Pancreas (tissue), 10 donors: ENCODE measurements at places on chromosomes 3 and 15.

DNA sequence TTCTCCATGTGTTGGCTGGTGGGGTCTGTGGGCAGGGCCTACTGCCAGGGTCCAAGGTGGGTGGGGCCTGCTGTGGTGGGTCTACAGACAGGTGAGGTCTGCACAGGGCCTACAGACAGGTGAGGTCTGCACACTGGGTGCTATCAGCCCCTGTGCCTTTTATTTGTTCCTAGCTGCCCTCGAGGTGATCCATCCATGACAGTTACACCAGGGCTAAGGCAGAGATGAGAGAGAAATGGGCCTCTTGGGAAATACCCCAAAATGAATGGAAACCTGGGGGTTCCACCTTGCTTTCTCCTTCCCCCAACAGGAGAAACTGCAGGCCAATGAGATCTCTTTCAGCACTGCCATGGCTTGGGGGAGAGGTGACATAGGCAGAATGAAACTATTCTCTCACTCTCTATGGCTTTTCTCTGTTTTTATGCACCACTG is 36.4 kb downstream of the CFAP100 start:
- H3K27me3 ChIP-seq = no peaks in the 10 kb centered on the region
- no peak overlapping the region for H3K4me3 ChIP-seq
- no peak for DNase-seq
- no peak overlapping the region for H3K27ac ChIP-seq
- H3K36me3 ChIP-seq = no peaks in the 10 kb centered on the region

GRCh38 chr3:73601481-73601880 is 23.3 kb downstream of the PDZRN3 start:
- no peak for DNase-seq
- H3K4me3 ChIP-seq = no peak overlapping the region
- no peaks in the 10 kb centered on the region for H3K36me3 ChIP-seq
- no peaks in the 10 kb centered on the region for H3K4me1 ChIP-seq
- H3K27me3 ChIP-seq = no peaks in the 10 kb centered on the region

DNA sequence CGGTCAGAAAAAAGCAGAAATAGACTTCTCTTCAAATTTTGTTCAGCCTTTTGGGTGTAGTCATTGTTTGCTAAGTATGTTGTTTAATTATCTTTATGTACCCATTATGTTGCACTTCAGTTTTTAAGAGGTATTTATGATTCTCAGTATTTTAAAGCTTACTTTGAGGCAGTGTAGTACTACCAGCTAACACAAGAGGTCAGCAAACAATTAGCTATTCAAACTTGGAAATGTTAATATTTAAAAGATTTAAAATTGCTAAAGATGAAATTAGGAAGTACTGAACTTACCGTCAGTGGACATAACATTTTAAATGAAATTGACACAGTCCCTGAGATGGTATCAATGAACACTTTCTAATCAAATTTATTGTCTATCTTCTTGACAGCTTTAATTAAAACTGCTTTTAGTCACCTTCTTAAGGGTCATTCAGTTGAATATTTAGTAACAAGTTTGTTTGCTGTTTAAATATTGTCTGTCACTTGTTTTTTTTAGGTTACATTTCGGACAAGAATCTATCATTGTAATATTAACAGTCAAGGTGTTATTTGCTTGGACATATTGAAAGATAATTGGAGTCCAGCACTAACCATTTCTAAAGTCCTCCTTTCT is 28.1 kb downstream of the NKIRAS1 start:
- H3K27ac ChIP-seq = no peak overlapping the region
- no peak for DNase-seq
- no peaks in the 10 kb centered on the region for H3K27me3 ChIP-seq
- no peaks in the 10 kb centered on the region for H3K36me3 ChIP-seq
- no peaks in the 10 kb centered on the region for H3K4me1 ChIP-seq
- no peak overlapping the region for H3K4me3 ChIP-seq

- H3K4me3 ChIP-seq = no peak overlapping the region
- H3K4me1 ChIP-seq = no peaks in the 10 kb centered on the region
- no peak overlapping the region for H3K27ac ChIP-seq
Measured at GRCh38 chr3:108209579-108209978, 12.6 kb downstream of the IFT57 start.

GRCh38 chr3:11847607-11848006 is 922 bp upstream of the TAMM41 start:
- no peak for DNase-seq
- no peaks in the 10 kb centered on the region for H3K4me1 ChIP-seq
- no peak overlapping the region for H3K4me3 ChIP-seq

DNA sequence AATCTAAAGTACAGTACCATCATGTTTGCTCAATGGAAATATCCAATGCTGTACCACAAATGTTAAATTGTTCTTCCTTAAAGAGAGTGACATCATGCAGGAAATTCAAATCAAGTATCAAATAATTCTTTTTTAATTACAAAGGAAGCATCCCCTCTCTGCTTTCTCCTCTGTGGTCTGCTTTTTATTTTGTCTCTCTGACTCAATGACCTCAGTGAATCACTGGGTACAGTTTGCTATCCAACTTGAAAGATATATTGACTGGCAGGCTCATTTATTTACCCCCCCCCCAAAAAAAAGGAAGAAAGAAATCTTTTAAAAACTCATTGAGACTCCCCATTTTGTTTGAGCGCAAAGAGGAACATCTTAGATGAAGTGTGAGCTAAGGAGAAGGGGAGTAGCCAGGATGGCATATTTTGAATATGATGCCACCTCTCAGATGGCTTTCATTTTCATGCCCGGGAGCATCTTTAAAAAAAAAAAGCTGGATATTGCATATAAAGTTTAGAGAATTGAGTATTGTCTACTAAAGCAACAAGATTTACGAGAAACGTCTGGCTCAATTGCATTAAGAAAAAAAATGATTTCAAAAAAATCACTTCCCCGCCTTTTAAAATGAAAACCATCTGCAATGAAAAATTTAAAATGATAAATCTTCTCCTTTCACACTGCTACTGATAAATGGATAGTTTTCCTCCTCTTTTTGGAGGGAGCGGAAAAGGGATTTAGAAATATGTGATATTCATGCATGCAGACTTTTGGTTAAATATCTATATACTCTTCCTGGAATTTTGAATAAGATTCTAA is 307.1 kb upstream of the DPH6 start:
- H3K4me3 ChIP-seq = no peak overlapping the region
- no peak overlapping the region for H3K27ac ChIP-seq
- H3K4me1 ChIP-seq = no peaks in the 10 kb centered on the region
- no peak for DNase-seq

- H3K27ac ChIP-seq = no peak overlapping the region
- no peaks in the 10 kb centered on the region for H3K36me3 ChIP-seq
- no peaks in the 10 kb centered on the region for H3K4me1 ChIP-seq
- no peak overlapping the region for H3K4me3 ChIP-seq
- DNase-seq = no peak
- H3K27me3 ChIP-seq = no peaks in the 10 kb centered on the region
Measured at GRCh38 chr15:42150219-42150970, 6.0 kb downstream of the PLA2G4F start.

DNA sequence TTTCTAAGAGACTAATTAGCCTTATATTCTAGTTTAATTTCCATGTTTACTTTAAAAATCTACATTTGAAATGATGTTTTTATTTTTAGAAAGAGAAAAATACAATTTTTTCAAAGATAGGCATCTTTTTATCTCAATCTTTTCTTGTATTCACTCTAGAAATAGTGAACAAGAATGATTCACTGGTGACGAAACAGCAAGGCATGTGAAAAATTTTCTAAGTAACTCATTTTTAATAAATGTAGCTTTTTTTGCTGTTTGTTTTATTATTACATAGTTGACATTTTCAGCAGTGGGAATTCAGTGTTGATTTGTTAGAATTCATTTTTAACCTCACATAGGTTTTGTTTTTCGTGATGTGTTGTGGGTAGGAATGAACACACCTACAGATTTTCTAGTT is 1226.4 kb downstream of the NSUN3 start:
- H3K27ac ChIP-seq = no peak overlapping the region
- H3K27me3 ChIP-seq = no peaks in the 10 kb centered on the region
- H3K4me1 ChIP-seq = no peaks in the 10 kb centered on the region
- no peak overlapping the region for H3K4me3 ChIP-seq
- no peak for DNase-seq

DNA sequence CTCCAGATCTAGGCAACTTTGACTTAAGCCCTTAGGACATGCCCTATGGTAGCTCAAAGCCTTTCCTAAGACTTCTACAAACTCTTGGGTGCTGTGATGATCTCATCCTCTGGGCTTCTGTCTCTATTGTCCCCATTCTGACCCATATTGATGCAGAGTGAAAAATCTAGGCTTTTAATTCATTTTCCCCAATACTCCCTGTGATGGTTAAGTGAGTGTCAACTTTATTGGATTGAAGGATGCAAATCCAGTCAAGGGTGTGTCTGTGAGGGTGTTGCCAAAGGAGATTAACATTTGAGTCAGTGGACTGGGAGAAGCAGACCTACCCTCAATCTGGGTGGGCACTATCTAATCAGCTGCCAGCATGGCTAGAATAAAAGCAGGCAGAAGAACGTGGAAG is 97.3 kb upstream of the NUDT16 start:
- no peak for DNase-seq
- no peaks in the 10 kb centered on the region for H3K27me3 ChIP-seq
- H3K27ac ChIP-seq = no peak overlapping the region
- H3K4me1 ChIP-seq = peaks cover 4% of the 10 kb centered on the region
- no peak overlapping the region for H3K4me3 ChIP-seq

GRCh38 chr15:57694279-57694678 is 12.2 kb upstream of the POLR2M start:
- H3K4me1 ChIP-seq = peaks cover 30% of the 10 kb centered on the region
- H3K4me3 ChIP-seq = no peak overlapping the region
- H3K36me3 ChIP-seq = no peaks in the 10 kb centered on the region

GRCh38 chr3:63303238-63303637 is 25.1 kb downstream of the SYNPR start:
- DNase-seq = no peak
- H3K36me3 ChIP-seq = no peaks in the 10 kb centered on the region
- H3K4me1 ChIP-seq = no peaks in the 10 kb centered on the region
- no peaks in the 10 kb centered on the region for H3K27me3 ChIP-seq
- no peak overlapping the region for H3K27ac ChIP-seq

- no peaks in the 10 kb centered on the region for H3K4me1 ChIP-seq
- no peaks in the 10 kb centered on the region for H3K27me3 ChIP-seq
- H3K36me3 ChIP-seq = no peaks in the 10 kb centered on the region
- H3K27ac ChIP-seq = no peak overlapping the region
- no peak overlapping the region for H3K4me3 ChIP-seq
Measured at GRCh38 chr3:49158103-49158709, 7.9 kb downstream of the CCDC71 start.

DNA sequence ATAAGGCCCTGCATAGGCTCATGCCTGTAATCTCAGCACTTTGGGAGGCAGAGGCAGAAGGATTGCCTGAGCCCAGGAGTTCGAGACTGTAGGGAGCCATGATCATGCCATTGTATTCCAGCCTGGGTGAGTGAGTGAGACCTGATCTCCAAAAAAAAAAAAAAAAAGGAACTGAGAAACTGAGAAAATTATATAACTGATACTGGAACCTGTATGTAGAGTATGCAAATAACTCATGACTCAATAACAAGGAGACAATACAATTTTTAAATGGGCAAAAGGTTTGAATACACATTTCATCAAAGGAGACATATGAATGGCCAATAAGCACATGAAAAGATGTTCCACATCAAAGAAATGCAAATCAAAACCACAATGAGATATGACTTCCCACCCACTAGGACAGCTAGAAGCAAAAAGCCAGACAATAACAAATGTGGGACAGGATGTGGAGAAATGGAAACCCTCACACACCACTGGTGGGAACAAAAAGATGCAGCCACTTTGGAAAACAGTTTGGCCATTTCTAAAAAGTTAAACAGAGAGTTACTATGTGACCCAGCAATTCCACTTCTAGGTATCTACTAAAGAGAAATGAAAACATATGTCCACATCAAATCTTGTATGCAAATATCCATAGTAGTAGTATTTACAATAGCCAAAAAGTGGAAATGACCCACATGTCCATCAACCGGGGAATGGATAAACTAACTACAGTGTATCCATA is 70.7 kb downstream of the IQSEC1 start:
- DNase-seq = no peak
- H3K27ac ChIP-seq = no peak overlapping the region
- no peak overlapping the region for H3K4me3 ChIP-seq

DNA sequence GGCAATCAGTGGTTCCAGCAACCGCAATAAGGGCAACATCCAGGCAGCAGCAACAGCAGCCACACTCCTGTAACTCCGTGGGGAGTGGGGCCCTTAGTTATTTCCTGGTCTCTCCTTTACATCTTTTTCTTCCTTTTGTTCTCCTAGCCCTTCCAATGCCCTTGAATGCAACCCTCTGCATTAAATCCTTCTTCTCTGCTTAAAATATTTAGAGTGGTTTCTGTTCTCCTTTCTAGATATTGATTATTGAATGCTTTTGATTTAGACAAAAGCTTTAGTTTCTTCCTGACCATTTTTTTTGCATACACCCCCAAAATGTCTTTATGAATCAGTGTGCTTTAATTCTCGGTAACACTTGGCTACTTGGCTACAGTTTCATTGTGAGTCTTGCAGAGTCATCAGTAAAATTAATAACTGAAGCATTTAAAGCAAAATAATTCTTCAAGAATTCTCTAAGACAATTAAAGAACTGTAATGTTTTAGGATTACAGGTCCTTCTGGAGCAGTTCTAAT is 586.1 kb downstream of the MECOM start:
- no peak overlapping the region for H3K27ac ChIP-seq
- no peaks in the 10 kb centered on the region for H3K4me1 ChIP-seq
- H3K36me3 ChIP-seq = no peaks in the 10 kb centered on the region

- DNase-seq = no peak
- no peaks in the 10 kb centered on the region for H3K27me3 ChIP-seq
- H3K27ac ChIP-seq = no peak overlapping the region
- no peaks in the 10 kb centered on the region for H3K4me1 ChIP-seq
Measured at GRCh38 chr3:55624238-55624637, 137.1 kb upstream of the WNT5A start.

GRCh38 chr3:99481561-99481960 is 156.8 kb upstream of the COL8A1 start:
- no peak overlapping the region for H3K27ac ChIP-seq
- H3K36me3 ChIP-seq = no peaks in the 10 kb centered on the region
- no peak for DNase-seq
- no peaks in the 10 kb centered on the region for H3K4me1 ChIP-seq

DNA sequence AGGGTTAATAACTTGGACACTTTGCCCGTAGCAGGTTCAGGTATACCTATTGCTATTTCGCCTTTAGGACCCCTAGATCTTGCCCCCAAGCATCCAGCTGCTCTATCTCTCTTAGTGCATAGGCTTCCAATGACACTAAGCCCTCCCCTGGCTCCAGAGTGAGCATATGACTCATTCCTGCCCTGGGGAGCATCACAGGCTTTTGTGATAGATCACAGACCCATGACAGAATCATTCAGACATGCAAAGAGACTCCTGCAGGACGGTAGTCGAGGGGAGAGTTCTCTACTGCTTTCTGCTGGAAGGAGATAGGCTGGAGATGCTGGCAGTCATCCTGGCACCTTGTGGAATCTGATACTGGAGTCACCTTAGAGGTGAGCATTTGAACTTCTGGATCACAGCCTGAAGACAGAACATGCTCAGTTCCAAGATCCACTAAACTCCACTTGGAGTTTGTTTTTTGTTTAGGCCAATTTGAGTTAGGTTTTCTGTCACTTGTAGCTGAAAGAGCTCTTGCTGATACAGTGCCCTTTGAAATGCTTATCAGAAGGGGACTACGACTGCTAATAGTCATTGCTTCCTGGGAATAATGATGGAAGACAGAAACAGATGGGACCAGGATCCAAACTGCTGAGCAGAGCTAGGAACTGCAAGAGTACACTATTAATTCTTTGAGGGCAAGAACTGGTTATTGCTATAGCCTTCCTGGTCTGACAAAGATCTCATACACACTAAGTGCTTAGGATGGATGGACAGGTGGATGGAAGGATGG is 11.0 kb downstream of the LYSMD2 start:
- no peaks in the 10 kb centered on the region for H3K36me3 ChIP-seq
- no peak overlapping the region for H3K4me3 ChIP-seq
- no peaks in the 10 kb centered on the region for H3K27me3 ChIP-seq
